ENCODE measurements at places on chromosomes 7 and 10.
A peak's percentile ranks its signal among the peaks of the same experiment; 100 is the strongest.

- no peak for DNase-seq
Observed at GRCh38 chr10:103727546-103727963, 127.8 kb downstream of the SH3PXD2A start.

GRCh38 chr7:28808796-28809533, 149.2 kb downstream of the TRIL start:
- no peak for DNase-seq

DNA sequence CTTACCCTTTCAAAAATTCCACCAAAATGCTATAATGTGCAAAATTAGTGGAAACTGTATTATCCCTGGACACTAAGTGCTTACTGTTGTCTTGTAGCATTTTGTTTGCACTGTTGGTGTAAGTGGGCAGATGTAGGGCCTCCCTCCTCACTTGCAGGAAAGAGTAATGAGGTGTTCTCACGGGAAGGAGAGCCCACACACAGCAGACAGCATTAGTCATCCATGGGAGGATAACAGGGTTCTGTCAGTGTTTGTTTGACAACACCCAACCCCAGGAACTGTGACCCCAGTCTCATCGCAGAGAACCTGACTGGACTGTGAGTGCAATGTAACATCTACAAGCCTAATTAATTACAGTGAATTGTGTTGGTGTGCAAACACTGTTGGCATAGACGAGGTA, 58.7 kb upstream of the VSTM2A start:
- DNase-seq, result peak; percentile 62

DNA sequence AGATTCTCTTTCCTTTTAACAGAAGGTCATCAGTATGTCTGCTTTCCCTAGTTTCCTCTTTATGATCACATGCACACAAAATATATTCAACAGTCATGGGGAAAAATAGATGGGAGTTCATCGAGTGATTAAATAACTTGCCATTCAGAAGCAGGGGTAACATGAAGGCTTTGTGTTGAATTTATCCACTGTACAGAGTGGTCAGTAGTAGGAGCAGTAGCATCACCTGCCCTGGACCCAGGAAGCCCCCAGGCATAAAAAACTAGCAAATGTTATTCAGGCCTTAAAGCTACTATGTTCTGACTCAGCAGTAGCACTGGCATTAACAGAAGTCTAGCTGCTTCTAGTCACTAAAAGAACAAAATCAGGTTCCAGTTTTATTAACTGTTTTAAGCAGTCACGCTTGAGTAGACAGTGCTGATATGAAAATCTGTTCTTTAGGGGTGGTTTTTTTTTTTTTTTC, 31.4 kb upstream of the FAM133B start:
- no peak for DNase-seq

DNA sequence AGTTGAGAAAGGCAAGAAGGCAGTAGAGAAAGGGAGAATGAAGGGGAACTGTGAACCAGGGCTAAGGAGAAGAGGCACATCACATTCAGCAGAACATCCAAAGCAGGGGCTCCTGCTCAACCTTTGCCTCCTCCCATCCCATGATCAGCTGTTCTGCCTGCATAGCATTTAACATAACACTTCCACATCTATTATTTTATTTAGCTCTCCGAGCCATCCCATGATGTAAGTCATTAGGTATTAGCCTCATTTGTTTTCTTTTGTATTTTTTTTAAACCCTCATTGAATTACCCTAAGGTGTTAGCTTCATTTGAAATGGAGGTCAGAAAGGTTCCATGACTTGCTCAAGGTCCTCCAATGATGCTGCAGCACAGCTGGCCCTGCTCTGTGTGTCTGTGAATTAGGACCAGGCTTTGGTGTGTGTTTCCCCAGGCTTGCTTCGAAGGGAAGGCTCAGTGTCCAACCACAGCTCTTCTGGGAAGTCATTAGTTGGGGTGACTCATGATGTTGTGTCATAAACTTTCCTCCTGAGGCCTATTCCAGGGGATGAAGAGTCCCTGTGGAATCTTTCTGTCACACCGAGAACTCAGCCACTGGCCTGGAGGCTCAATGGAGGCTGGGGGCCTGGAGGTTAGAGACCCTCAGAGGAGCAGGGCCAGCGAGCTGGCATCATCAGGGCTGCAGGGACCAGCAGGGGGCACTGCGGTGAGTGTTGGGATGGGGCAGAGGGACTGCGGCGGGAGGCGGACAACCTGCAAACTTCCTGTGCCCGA, 16.5 kb downstream of the NPFFR1 start:
- DNase-seq, result no peak

GRCh38 chr10:63383141-63383540, 82.6 kb downstream of the JMJD1C start:
- no peak for DNase-seq

- no peak for DNase-seq
Observed at GRCh38 chr10:86341361-86341811, 25.2 kb downstream of the GRID1 start.

GRCh38 chr7:129950191-129950932, 2.4 kb downstream of the UBE2H start:
- DNase-seq, result no peak
